ENCODE measurements at places on chromosomes 6 and 20.

DNA sequence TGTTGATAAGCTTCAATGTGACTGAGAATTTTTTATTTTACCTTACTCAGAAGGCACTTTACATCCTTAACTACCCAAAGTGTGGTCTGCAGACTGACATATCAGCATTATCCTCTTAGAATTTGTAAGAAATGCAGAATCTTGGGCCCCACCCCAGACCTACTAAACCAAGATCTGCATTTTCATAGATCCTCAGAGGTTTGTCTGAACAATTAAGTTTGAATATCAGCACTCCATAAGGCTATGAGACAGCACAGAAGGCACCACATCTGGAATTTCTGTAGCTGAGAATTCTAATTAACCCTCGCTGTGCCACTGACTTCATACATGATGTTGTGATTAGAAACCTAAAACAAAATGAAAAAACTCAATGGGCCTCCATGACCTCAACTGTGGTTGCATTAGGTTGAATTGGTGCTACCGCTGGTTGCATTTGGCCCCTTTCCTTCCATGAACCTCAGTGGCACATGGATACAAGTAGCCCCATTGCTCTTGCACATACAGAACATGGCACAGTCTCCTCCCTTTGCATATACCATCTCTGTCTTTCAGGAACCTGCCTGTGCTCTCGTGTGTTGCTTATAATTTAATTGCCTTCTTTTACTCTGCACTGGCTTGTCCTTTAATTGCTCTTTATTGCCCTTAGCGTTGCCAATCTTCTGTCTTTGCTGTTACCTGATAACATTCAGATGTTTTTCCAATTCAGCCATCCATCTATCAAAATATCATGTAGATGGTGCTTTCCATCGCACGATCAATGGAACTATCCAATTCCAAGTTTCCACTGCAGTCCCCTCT, 13.4 kb downstream of the ENPP1 start:
- no peak for DNase-seq

DNA sequence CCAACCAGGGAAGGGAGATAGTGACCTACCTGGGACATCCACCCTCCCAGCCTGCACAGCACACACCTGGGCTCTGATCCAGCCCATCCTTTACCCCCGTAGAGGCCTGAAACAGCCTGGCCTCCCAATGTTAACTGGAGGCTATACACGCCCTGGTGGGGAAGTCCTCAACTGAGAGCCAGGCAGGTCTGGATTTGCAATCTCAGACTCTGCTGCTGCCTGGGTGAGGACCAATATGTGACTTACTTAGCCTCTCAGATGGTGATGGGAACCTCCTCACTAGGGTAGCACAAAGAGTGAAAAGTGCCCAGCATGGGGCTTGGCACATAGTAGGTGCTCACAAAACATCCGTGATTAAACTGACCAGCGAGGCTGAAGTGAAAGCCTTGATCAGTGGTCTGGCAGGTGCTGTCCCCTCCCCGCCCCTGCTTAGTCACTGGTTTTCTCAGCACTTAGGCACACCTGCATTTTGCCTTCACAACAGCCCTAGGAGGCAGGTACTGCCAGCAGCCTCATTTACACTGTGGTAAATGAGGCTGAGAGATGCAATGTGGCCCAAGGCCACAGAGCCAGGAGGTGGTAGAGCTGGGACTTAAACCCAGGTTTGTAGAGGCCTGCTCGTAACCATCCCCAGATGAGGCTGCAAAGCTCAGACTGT, 12.4 kb downstream of the PEDS1 start:
- DNase-seq = no peak

- DNase-seq = no peak
Observed at GRCh38 chr6:36639171-36639808, 39.2 kb upstream of the CDKN1A start.

DNA sequence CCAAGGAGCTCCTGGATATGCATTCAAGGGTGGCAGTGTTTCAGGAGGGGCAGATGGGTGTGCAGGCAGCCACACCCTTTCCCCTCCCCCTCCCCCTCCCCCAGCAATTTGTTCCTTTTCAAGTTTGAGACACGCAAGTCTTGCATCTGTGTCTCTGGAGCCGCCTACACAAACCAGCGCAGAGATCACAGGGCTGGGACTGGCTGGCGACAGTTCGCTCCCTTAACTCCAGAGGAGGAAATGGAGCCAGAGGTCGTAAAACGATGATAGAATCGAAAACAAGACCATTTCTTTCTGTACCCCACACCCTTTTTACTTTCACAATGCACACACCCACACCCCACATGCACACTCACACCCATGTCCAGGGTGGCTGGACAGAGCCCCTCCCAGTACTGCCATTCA, 163.1 kb downstream of the LY86 start:
- DNase-seq = peak; percentile 46

DNA sequence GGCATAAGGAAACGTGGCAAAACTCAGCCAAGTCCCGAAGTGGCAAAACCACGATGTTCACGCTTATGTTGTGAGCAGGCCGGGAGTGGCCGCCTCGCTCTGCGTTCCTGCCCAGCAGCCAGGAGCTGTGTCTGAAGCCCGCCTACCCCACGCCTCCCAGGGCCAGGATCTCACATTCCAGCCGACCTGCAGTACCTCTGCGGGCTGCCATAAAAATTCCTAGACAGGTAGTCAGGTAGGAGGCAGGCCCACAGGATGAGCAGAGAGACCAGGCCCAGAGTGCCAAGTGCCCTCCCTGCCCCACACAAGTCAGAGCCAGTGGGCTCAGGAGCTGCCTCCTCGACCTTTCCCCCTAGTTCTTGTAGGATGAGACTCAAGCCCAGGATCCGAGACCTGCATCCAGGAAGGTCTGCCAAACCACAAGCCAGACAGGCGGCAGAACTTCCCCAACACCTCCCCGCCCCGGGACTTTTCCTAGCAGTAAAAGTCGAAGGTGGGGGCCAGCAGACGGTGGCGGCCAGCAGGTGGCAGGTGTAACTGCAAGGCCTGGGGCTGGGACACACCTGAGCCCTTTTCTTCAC, 16.7 kb downstream of the PMEPA1 start:
- peak; percentile 41 for DNase-seq

DNA sequence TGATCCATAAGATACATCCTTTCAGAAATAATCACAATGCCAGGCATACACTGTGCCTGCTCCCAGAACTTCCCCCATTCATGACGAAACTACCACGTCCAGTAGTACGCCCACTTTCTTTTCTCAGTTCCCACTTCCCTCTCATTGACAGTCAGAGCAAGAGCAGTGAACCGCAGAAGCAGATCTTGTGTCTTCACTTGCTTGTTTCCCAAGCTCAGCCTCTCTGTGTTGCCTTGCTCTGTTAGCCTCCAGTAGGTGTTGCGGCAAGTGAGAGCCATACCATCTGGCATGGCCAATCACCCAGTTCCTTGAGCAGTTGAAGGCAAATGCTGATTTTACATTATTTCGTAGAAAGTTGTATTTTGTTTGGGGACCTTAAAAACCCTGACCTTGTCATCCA, 11.7 kb downstream of the UST start:
- DNase-seq = peak; percentile 3

- no peak for DNase-seq
Observed at GRCh38 chr6:162343198-162343935, 384.2 kb downstream of the PRKN start.
